Hepatocyte (in vitro differentiated cells): ENCODE measurements at places on chromosomes 2 and 18.

DNA sequence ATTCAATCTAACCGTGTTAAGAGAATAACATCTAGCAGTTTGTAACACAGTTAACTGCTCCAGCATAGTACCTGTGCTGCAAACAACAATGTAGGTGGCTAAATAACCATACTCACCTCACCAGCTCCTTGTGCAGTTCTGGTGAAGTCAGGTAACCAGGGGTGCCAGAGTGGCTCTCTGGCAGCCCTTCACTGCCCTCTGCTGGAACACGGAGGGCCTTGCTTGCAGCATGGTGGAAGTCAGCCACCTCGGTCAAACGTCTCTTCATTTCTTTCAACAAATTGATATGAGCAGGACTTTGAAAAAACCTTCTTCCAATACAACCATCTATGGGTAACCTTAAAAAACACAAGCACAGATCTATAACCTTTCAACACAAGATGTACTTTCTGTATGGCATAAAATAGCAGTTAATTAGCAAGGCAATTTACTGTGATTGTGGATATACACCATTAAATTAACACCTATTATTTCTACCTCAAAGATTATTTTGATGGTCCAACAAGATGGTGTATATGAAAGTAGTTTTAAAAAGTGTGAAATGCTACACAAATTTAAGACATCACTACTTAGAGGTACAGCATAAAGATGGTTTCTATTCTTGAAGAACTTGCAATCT lies 56.6 kb downstream of the EPG5 start:
- H3K4me1 ChIP-seq, result no peaks in the 10 kb centered on the region
- no peak overlapping the region for H3K4me3 ChIP-seq
- no peak overlapping the region for H3K27ac ChIP-seq
- H3K27me3 ChIP-seq, result no peaks in the 10 kb centered on the region
- DNase-seq, result peak; percentile 72
- H3K36me3 ChIP-seq, result peaks cover under 1% of the 10 kb centered on the region

DNA sequence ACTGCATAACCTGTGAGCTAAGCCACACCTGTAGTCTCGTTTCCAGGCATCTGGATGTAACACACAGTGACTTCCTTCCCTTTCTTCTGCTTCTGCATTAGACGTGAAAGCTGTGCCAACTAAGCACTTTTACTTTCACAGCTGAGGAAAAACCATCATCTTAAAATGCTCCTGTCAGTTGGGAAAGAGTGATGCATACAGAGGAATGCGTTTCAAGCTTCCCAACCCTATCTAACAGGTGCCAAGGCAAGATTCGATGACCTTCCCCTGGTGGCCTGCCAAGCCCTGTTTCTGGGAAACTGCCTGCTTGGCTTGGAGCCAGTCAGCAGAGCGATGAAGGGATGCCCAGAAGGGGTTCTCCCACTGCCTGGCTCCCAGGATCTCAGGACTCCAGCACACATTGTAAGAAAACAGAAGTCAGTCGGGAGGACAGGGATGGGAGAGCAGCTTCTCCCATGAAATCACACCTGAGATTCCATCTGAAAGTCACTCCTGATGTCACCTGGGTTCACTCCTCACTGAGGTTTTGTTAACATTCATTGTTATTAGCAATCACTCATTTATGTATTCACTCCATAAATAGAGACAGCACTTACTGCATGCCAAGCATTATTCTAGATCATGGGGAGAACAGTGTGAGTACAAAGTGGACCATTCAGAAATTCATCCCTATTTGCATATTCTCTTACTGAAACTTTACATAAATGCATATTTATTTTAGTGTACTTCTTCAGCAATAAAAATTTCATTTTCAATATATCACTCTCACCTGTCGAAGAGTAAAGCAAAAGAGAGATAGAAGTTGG lies 64.1 kb downstream of the DTNA start:
- no peaks in the 10 kb centered on the region for H3K36me3 ChIP-seq
- H3K27me3 ChIP-seq, result no peaks in the 10 kb centered on the region
- peaks cover 11% of the 10 kb centered on the region for H3K4me1 ChIP-seq
- no peak overlapping the region for H3K27ac ChIP-seq

GRCh38 chr2:14235667-14236066 lies 396.9 kb upstream of the LRATD1 start:
- no peaks in the 10 kb centered on the region for H3K4me1 ChIP-seq
- no peak for DNase-seq
- H3K36me3 ChIP-seq, result no peaks in the 10 kb centered on the region
- H3K27ac ChIP-seq, result no peak overlapping the region
- H3K27me3 ChIP-seq, result no peaks in the 10 kb centered on the region

- peak overlapping the region; percentile 95 for H3K27ac ChIP-seq
- H3K4me1 ChIP-seq, result peaks cover 58% of the 10 kb centered on the region
- H3K36me3 ChIP-seq, result no peaks in the 10 kb centered on the region
- no peaks in the 10 kb centered on the region for H3K27me3 ChIP-seq
- no peak overlapping the region for H3K4me3 ChIP-seq
Measured at GRCh38 chr2:11373096-11373495, 28.7 kb upstream of the ROCK2 start.

DNA sequence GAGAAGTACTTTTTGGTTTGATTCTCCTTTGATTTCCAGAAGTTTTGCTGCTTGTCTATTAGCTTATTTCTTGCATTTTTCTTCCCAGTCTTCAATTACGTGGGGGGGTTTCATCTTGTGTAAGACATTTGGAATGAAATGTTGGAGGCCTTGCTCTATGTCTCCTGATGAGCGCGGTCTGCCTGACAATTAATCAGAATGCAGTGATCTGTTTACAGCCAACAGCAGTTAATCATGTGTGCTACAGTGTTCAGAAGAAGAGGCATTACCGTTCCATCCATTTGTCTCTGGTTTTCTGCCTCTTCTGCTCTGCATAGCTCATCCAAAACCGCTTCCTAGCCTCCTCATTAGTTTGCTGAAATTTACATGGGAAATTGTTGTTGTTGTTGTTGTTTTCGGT lies 134.4 kb upstream of the ST6GAL2 start:
- peaks cover 2% of the 10 kb centered on the region for H3K4me1 ChIP-seq
- no peaks in the 10 kb centered on the region for H3K36me3 ChIP-seq
- no peak overlapping the region for H3K27ac ChIP-seq
- DNase-seq, result no peak
- H3K4me3 ChIP-seq, result no peak overlapping the region
